Muscle of arm (tissue), 14 donors: ENCODE measurements at places on chromosomes 11 and 22. TPM values are rescaled to one million over a fixed set of nuclear protein-coding genes. Genes with fewer than 3 reads are reported as not detected.

Gene FDX1
- 11.9 TPM for polyA plus RNA-seq

Gene ZNF215
- polyA plus RNA-seq = not detected

Gene GRM5
- polyA plus RNA-seq = not detected

Gene KCNJ1
- not detected for polyA plus RNA-seq

Gene SULT4A1
- 2.3 TPM for polyA plus RNA-seq

- DNase-seq = no peak
Measured at GRCh38 chr11:113382121-113382520, 5.5 kb upstream of the ANKK1 start.

- no peak for DNase-seq
Measured at GRCh38 chr11:126816645-126817044, 183.9 kb downstream of the KIRREL3 start.

DNA sequence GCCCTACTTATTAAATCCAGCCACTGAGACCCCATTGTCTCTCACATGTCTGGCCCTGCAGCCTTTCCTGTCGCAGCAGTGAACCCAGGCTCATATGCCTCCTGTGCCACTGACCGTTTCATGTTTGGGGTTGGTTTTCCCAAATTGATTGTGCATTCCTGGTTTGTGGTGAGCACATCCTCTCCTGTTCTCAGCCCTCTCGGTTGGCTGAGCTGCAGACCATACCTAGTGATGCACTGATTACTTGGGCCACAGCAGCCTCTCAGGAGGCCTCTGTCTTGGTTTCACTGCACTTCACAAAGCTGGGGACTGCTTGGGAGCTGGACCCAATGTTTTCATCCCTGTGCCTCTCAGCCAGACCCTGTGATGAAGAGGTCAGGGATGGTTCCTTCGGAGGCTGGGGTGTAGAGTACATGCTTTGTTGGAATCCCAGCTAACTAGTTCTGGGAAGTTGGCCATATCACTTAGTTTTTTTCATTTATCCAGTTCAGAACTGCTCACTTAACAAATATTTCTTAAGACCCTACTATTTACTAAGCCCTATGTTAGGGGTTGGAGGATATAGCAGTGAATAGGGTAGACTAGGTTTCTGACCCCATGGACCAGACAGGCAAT lies 30.9 kb downstream of the PARVA start:
- no peak for DNase-seq

GRCh38 chr22:42967933-42968332 lies 47.0 kb downstream of the PACSIN2 start:
- DNase-seq = peak; percentile 67

- no peak for DNase-seq
Measured at GRCh38 chr11:44651535-44652155, 75.1 kb upstream of the TSPAN18 start.

DNA sequence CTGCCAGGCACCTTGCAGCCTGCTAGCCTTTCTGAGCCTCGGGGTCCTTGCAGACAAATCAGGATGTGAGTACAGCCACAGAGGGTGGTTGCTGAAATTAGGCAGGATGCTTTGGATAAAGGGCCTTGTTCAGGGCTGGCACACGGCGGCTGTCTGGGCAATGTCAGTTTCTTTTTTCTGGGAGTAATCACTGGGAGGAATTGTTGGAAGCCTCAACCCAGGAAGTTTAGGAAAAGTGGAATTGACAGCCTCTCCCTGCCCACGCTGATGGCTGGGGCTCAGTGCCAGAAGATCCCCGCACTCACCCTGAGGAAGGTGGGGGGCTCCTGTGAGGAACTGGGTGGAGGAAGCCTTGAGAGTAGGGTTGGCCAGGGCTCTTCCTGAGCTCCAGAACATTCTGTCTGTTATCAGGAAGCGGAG lies 37.4 kb downstream of the CD82 start:
- DNase-seq = no peak

DNA sequence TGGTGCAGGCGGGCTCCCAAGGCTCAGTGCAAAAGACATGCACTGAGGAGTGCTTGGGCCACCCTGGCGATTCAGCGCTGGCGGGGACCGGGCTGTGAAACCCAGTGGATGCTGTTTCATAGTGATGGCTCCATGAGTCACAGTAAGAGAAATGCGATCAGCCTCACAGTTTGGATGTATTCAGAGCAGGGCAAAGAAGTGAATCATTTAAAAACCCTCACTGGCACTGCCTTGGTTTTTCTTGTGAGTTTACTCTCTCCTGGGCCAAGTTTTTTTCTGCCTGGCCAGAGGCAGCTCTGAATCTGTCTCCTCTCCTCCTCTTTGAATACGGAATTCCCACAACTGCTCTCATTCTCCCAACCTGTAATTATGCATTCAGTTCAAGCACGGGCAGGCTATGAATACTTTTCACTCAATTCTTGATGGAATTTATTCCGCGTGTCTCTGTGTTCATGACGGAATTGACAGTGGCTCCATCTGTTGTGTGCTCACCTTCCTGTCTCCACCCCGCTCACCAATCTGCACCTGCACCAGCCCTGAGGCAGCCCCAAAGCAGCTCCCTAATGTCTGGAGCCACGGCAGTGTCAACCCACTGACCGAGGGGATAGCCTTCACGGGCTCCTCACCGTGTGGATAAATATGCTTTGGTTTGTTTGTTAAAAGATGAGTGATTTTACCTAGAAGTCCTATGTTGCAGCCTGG lies 14.9 kb downstream of the ADAMTS8 start:
- DNase-seq = no peak

GRCh38 chr11:131899950-131900580 lies 529.6 kb downstream of the NTM start:
- DNase-seq = no peak

DNA sequence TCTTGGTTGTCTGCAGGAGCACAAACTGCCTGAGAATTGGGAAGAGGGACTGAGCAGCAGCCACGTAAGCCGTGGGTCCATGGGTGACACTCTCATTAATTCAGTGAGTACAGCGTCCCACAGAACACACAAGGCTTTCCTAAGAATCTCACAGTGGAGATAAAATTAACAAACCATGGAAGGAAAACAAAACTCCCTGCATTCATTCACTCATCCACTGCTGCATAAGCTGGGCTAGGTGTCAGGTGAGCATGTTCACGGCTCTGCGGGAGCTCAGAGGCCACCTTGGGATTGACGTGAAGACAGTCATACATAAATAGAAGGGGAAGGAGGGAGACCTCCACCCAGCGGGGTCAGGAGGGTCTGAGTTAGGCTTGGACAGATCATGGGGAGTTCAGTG lies 1442.7 kb downstream of the TBC1D22A start:
- DNase-seq = no peak

DNA sequence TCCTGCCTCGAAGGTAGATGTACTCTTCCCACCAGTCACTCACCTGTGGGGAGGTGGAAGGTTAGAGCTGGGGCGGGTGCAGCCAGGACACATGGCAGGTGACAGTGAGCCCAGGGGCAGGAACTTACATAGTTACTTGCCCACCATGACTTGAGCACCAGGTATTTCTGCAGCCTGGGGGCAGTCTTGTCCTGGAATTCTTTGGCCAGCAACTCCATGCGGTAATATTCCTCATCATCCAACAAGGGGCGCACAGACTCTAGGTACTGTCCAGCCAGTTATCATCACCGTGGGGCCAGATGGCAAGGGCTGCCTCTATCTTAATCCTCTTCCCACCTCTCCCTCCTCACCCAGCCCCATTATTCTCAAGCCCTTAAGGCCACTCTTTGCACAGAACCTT lies 2.2 kb downstream of the CPT1B start:
- no peak for DNase-seq

DNA sequence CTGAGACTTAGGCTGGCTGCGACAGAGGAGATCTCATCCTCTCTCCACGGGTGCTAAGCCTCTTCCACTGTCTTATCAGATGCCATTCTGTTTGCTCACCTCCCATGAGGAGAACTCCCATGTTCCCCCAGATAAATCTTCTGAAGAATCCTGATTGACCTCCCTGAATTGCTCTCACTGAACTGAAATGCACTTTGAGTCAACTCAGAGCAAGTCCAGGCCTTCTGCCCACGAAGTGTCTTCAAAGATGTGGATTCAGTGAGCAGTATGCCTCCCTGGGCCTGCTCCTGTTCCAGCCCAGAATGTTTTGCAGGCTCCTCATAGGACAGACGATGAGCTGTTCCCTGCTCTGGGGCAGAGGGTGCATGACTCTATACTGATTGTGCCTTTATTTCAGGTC lies 17.4 kb downstream of the TUB start:
- DNase-seq = no peak

DNA sequence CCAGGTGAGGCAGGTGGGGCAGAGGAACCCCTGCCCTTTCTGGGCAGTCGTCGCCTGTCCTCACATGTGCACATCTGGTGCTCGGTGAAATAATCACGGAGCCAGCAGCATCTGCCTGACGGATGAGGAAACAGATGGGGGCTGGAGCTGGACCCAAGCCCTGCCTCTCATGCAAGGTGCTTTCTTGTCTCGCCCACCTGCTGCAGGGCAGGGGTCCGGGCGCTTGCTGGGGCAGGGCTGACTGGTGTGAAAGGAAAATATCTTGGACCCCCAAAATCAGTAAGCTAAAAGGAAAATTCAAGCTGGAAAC lies 3.3 kb downstream of the ALDH3B2 start:
- no peak for DNase-seq

GRCh38 chr22:35605851-35606481 lies 11.2 kb downstream of the MB start:
- no peak for DNase-seq

DNA sequence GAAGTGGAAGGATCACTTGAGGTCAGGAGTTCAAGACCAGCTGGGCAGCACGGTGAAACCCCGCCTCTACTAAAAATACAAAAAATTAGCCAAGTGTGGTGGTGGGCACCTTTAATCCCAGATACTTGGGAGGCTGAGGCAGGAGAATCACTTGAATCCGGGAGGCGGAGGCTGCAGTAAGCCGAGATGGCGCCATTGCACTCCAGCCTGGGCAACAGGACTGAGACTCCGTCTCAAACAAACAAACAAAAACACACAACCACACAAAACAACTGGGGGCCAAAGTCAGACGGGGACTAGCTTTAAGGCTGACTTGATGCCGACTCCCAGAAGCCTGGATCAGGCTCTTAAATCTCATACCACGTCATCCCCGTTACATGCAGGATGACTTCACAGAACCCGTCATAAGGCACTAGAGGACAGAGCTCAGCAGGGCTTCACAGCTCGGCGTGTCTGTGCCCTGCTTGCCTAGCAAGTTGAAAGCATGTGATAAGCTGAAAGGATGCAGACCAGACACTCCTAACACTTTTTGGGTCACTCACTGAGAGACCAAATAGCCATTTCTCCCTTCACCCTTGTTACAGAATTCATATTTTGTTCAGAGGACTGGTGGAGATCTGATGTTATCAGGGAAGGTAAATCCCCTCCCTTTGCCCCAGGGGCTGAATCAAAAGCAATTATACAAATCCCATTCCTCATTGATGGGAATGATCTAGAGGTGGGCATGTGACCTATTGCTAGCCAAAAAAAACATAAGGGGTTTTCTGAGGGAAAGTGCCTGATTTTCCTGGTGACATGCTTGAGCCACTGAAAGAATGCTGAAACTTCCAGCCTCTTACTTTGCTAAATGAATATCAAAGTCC lies 65.4 kb downstream of the GAB2 start:
- DNase-seq = no peak
